Stimulated activated CD4-positive, alpha-beta T cell treated with anti-CD3 and anti-CD28 coated beads, Interleukin-15, amount 100 ng/mL, for 48 hours (primary cell): ENCODE measurements at places on chromosomes 1 and 21.

GRCh38 chr1:25246600-25247023 is 642 bp downstream of the RSRP1 start:
- no peak for DNase-seq

- no peak for DNase-seq
These were observed 146.6 kb downstream of the HHAT start for GRCh38 chr1:210475321-210475720.

GRCh38 chr1:245842106-245842505 is 665.0 kb downstream of the SMYD3 start:
- no peak for DNase-seq

- DNase-seq = no peak
These were observed 7.9 kb downstream of the TEX35 start for GRCh38 chr1:178520803-178521202.

DNA sequence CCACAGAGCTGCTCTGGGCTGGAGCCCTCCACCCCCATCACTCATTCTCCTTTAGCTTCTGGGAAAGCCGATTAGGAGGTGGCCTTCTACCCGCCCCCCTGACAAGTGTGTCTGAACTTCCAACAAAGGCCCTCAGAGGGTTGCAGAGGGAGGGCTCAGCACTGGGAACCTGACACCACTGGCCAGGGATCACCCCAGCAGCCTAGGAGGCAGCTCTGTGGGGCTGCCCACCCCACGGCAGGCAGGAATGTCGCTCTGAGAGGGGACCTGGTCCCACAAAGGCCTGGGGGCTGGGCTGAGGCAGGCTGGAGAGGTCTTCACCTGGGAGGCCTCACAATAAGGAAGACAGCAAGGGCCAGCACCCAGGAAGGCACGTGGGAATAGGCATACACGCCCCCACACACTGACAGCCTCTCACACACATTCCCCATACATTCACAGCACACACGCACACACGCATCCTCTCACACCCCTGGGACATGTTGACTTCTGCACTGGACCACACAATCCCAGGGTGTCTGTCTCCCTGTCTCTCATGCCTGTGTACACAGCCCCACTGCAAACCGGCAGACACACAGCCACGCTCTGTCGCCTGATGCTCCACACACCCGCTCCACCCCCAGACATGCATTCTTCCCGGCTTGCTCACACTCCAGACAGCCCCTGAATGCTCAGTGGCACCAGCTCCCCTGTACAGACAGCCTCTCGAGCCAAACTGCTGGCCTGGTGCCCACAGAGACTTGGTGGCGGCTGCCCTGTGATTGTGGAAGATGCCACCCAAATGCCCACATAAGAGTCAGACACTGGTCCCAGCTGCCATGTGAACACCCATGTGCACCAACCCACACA is 30.7 kb downstream of the DMBX1 start:
- DNase-seq = no peak
